ENCODE measurements at places on chromosomes 2 and 18.

DNA sequence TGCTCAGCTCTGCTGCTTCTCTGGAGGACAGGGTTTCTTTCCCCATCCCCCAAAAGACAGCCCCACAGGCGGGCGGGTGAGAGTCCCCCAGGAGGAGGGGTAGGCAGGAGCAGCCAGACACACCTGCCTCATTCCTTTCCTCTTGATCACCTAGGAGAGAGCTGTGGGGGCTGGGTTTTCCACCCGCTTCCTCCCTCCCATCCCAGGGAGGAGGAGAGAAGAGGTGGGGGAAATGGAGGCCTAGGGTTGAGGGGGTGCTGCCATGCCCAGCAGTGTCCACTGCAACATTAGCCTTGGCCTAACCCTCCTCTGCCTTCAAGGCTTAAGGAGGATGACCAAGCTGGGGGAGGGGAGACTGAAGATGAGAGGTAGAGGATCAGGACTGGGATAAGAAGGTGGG is 14.7 kb downstream of the WNT10A start:
- DNase-seq: no peak

DNA sequence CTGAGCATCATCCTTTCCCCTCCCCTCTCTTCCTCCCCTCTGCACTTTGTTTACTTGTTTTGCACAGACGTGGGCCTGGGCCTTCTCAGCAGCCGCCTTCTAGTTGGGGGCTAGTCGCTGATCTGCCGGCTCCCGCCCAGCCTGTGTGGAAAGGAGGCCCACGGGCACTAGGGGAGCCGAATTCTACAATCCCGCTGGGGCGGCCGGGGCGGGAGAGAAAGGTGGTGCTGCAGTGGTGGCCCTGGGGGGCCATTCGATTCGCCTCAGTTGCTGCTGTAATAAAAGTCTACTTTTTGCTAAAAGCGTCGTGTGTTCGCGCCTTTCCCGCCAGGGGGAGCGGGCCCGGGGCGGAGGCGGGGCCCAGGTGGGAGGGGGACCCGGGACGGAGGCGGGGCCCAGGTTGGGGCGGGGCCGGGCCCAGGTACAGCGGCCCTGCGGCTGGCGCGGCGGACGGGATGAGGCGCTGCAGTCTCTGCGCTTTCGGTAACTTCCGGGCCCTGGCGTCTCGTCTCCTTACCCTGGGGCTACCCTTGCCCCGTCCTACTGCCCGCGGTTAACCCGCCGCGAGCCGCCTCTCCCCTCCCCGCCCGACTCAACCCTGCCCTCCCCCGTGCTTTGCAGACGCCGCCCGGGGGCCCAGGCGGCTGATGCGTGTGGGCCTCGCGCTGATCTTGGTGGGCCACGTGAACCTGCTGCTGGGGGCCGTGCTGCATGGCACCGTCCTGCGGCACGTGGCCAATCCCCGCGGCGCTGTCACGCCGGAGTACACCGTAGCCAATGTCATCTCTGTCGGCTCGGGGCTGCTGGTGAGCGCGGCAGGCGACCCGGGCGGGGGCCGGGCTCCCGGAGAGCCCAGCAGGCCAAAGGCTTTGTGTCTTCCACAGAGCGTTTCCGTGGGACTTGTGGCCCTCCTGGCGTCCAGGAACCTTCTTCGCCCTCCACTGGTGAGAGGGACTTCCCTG is at the start of gene KRTCAP3:
KRTCAP3 (plus strand) TSS at position 424 of the 962 bp plus-strand sequence; CDS start at position 456, 32 bp downstream.
- DNase-seq: no peak

DNA sequence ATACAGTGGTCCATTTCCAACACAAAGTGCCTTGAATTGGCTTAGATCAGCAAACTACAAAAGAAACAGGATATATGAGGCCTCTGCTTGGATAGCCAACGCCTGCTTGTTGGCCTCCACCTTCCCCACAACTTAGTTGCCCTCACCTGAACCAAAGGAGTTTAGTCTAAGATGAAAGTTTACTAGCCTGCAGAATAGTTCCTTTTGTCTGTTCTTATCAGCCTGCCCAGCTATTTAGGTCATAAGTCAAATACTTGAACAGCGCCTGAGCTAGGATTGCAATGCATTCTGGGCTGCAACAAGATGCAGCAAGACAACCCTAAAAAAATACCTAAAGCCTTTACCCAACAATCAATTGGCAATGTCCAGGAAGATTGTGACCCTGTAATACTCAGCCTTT is 13.1 kb upstream of the EPG5 start:
- no peak for DNase-seq

GRCh38 chr2:11123856-11124759 is 31.2 kb upstream of the SLC66A3 start:
- DNase-seq: no peak

GRCh38 chr2:20013126-20013849 is 820 bp upstream of the MATN3 start:
- no peak for DNase-seq

DNA sequence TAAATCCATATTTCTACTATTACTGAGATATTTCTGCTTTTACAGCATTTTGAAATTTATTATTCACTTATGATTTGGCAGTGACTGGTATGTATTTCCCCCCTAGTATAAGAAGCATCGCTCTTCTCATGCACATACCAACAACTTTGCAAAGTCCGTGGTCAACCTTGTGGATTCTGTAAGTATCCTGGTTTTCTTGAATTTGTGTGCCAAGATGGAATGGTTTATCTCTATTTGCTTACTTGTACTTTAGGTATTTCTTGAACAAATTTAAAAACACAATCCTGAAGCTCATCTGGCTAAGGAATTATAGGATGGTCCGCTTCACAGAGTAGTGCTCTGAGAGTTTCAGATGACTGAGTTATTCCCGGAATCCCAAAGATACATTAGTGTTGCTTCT is 85.0 kb upstream of the FAM237A start:
- no peak for DNase-seq
